ENCODE measurements at places on chromosomes 3 and 15.

- DNase-seq: no peak
These were observed 16.8 kb downstream of the GABRR3 start for GRCh38 chr3:98018301-98018700.

DNA sequence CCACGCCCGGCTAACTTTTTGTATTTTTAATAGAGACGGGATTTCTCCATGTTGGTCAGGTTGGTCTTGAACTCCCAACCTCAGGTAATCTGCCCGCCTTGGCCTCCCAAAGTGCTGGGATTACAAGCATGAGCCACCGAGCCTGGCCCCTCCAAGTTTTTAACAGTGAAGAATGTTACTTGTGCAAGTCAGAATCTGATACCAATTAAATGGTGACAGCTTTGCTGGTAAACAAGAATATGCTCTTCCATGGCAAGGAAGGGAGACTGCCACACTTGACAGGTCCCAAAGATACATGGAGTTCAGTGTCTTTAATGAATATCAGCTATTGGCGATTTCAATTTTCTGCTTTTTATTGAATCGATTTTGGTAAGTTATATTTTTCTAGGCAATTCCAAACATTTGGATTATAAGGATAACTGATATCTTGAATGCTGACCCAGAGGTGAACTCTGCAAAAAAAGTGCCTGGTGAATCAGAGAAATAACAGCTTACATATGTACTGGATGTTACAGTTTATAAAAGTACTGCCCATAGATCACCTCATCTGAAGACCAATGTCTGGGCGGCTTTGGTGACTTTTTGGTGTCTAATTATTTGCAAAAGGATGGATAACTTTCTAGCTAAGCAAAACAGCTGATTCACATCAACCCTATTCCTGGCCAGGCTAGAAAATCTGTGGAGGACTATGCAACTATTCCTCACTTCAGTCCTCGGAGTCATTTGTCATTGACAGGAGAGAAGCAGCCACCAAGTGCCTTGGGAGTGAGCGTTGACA, 1.2 kb downstream of the PARP16 start:
- DNase-seq: no peak

DNA sequence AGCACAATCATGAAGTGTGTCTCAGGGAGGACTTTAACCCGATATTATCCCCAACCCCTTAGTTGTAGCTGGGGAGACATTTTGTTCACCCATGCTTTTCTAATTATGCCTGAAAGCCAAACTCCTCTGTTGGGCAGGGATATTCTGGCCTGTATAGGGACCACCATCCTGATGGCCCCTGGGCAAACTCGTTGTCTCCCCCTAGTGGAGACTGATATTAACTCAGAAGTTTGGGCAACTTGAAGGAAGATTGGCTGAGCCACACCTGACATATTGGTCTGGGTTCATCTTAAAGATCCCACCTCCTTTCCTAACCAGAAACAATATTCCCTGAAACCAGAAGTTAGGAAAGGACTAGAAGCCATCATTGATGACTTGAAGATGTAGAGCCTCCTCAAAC, 42.3 kb downstream of the TM4SF18 start:
- no peak for DNase-seq

DNA sequence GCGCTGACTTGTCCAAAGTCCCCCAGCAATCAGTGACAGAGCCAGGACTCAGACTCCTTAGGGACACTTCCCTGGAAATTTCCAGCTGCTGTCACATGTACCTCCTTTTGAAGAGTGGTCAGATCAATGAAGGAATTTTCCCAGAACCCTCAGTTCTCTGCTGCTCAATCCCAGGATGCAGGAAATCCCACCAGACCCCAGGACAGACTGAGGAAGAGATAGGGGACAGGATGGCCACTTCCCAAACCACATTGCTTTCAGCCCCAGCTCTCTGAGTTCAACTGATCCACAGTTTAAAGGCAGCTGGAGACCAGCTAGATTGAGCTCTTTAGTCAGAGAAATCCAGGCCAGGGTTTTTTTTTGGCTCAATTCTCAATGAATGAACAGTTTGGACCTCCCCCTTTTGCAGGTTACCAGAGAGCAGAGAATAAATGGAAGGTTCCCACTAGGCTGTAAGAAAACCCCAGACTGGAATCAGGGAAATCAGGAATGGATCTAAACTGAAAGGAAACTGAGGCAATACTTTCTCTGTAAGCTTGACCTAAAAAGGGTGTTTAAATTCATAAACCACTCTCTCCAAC, 1.5 kb downstream of the CYP1A1 start:
- DNase-seq: no peak

DNA sequence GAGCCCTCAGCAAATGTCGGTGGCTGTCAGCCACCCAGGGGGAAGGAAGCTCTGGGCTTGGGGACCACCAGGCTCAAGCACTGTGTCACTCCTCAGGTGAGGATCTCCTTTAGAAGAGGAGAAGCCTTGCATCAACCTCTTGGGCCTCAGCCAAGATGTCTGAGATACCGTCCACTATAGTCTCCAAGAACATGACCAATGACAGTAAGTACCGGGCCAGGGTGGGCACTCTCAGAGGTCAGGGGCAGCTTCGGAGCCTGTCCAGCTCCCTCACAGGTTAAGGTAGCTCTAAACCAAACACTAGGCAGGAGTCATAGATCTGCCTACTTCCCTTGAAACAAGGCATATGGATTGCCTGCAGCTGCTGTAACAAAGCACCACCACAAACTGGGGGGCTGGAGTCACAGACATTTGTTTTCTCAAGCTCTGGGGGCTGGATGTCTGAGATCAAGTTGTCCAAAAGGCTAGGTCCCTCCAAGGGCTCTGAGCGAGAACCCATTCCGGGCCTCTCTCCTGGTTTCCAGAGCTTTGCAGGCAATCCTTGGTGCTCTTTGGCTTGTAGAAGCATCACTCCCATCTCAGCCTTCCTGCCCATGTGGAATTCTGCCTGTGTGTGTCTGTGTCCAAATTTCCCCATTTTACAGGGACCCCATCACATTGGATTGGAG, 1.3 kb downstream of the CFAP100 start:
- DNase-seq: no peak

- DNase-seq: no peak
These were observed 10.8 kb downstream of the FOXL2 start for GRCh38 chr3:138935863-138936740.

GRCh38 chr3:66856533-66856932, 141.6 kb upstream of the KBTBD8 start:
- no peak for DNase-seq

DNA sequence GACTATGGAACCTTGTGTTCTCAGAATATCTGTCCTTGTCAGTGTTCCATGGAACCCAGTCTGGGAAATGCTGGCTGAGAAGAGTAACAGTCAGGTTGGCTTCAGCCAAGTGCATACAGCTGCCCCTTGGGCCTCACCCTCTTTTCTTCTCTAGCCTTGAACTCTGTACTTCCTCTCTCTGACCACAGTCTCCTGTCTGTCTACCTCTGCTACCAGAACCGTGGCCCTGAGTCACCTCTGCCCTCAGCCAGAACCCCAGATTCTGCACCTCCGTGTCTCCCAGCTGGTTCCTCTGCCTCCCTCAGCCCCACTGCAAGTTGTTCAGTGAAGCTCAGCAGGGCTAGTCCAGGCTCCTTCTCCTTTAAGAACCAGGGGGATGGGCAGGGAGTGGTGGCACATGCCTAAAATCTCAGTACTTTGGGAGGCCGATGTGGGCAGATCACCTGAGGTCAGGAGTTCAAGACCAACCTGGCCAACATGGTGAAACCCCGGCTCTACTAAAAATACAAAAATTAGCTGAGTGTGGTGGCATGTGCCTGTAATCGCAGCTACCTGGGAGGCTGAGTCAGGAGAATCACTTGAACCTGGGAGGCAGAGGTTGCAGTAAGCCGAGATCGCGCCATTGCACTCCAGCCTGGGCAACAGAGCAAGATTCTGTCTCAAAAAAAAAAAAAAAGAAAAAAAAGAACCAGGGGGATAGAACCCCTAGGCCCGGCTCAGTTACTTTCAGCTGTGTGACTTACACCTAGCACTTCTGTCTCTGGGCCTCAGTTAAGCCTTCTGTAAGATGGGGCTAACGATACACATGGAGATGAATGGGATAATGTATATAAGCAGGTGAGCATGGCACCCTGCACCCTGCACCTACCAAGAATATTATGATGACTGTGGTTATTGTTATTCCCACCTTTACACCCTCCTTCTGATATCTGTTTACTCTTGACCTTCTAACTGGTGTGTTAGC, 24.3 kb upstream of the TATDN2 start:
- no peak for DNase-seq

DNA sequence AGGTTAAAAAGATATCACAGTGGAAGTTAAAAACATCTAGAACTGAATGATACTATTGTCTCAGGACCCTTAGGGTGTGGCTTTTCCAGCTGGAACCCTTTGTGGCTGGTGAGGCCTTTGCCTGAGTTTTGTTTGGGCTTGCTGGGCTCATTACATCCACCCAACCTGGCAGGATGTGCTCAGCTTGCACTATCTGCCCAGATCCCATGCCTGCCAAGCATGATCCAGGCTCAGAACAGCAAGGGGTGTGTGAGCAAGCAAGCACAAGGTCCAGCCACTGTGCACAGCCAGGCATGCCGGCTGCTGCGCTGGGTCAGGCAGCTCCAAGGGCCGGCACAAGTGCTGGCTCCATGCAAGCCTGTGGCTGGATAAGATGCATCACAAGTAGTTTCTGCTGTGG, 512.7 kb upstream of the CDIN1 start:
- no peak for DNase-seq

DNA sequence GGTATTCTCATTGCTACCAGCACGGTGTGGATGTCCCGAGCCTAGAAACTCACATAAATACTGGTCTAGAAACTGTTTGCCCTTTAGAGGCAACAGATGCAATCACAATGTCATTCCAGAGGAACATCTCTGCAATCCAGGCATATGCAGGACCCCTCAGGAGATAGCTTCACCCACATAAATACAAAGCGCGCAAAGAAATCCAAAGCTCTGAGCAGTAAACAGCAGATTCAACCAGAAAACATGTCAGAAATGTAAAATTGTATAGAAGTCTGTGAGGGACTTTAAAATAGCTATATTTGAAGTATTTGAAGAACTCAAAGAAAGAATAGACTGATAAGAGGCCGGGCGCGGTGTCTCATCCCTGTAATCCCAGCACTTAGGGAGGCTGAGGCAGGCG, 291.7 kb downstream of the FAM43A start:
- DNase-seq: peak; percentile 34

DNA sequence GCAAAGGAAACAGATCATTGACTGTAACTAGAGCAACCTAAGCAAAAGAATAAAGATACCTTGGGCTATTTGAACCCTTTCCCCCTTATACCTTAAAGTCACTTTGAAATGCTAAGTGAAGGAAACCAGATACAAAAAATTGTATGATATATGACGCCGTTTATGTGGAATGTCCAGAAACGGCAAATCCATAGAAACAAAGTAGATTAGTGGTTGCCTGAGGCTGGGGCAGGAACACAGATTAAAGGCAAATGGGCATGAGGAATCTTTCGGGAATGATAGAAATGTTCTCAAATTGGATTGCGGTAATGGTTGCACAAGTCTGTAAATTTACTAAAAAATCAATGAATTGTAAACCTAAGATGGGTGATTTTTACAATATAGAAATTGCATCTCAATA, 160.1 kb upstream of the CCDC54 start:
- no peak for DNase-seq

- DNase-seq: no peak
These were observed 60.2 kb upstream of the ACP3 start for GRCh38 chr3:132256989-132257388.

DNA sequence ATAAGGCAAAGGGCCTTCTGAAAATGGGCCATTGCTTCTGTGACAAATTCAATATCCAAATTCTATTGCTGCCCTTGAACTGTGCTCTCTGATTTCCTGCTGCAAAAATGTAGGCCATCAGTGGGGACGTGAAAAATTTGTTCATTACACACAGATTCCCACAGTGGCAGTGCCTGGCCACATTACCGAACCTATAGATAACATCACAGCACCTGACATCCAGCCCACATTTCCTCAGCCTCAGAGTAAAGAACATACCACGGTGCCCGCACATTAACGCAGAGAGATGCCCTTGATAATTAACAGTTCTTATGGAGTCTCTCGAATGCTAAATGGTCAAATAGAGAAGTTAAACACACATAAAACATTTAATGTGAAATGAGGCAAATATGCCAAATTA, 931.6 kb upstream of the CFAP20DC start:
- DNase-seq: no peak

DNA sequence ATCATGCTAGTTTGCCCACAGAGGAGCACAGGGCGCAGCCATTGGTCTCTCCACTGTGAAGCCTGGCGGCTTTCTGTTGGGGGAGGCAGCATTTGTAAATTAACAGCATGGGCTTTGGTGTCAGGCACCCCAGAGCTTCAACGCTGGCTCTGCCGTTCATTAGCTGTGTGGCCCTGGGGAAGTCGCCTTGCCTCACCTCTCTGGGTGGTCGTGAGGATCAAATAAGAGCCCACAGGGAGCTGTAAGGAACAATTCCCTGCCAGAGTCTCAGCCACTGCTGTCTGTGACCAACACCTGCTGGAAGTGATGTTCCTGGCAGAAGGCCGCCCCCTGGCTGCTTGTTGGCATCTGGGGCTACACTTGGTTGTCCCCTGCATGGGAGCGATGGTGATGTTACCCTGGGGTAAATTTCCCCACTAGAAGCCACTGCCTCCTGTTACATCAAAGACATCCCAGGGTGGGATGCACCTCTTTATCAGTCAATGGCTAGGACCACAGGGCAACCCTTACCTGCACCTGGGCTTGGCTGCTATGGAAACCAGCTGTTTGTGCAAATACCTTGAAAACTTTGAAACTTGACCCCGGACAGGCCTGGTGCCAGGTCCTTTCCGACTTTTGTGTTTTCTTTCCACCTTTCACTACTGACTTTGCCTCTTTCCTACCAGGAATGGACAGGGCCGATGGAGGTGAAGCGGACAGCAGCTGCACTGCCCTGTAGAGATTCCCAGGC, 36.9 kb downstream of the DNASE1L3 start:
- no peak for DNase-seq

DNA sequence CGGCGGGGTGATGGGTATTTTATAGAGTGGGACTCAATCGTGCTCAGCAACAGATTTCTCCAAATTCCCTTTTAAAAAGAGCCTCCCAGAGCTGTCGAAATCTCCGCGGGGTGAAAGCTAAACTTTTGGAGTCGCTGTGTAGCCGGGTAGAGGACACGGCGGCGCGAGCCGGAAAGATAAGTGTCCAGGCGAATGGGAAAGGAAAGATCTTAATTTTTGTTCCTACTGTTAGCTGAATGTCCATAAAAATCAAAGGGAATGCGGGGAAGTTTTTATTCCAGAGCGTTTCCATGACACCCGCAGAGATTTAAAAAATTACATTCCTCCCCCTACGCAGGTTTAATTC, 9.1 kb downstream of the EOMES start:
- DNase-seq: no peak

DNA sequence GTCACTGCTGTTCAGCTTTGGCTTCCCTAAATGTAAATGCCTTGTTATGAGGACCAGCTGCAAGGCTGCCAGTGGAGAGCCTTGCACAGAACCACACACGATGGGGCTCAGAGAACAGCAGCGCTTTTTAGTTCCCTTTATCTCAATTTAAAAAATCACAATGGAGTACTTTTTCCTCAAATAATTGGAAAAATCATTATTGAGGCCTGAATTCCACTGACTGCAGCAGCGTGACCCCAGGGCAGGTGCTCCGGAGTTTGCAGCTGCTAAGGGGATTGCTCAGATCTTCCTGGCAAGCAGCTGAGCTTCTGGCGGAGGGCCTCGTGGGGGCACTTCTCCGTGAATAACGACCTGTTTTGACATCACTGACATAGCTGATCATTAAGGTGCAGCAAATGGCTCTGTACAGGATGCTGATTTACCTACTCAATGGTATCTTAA, 245.6 kb upstream of the TRIM42 start:
- peak; percentile 32 for DNase-seq

All from right atrium auricular region (tissue), 2 donors.